ENCODE measurements at places on chromosomes 2 and 18.

DNA sequence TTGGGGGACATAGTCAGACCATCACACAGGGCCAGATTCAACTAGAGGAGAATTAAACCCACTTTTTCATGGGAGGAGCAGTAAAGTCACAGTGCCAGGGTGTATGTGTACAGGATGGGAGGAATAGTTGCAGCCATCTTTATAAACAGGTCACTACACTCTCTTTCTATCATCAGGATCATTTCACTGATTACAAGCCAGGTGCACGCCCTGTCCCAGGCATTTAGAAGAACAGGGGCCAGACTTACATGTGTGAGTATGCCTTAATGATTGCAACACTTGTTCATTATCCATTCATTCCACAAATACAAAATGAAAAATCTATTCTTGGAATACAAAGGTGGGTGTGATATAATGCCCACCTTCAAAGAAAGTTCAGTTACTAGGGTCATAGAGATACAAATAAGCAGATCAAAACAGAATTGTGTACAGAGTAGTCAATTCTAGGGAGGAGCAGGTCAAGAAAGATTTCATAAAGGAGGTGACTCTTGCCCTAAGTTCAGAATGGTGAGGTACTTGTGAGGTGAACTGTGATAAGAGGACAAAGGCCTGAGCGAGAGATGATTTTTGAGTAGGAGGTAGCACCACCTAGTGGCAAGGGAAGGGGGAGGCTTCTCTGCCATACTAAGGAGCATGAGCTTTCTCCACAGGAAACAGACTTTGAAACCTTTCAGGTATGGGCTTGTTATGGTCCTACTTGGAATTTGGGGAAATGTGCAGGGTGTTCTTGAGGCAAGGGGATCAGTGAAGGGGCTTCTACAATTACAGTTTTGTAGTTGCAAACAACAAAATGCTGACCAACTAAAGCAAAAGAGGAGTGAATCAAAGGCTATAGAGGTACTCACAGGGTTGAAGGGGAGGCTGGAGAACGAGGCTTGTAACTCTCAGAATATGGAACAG is 156.3 kb downstream of the SUCLG1 start:
- DNase-seq, result peak; percentile 8

DNA sequence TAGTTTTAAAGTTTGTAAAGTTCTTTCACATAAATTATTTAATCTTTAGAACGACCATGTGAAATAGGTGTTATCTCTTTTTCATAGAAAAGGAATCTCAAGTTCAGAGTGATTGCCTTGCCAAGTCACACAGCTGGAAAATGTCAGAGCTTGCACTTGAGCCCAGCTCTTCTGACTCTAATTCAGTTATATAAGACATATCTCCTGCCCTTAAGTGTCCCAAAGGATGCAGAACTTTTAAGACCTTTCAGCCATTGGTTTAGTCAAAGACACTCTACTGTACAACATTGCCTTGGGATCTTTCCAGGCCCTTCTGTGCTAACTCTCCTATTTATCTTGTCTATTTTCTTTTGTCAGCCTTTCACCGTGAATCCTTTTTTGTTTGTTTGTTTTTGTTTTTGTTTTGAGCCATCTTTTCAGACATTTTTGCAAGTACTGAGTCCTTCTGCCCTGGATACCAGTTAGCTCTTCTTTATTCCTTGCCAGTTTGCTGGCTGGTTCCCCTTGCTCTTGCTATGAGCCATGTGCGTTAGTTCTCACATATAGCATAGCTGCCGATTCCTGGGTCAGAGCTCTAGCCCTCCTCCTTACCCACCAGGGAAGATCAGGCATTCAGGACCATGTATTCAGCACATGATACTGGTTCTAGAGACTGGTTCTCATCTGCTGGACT is 160.0 kb upstream of the MYO3B start:
- no peak for DNase-seq

DNA sequence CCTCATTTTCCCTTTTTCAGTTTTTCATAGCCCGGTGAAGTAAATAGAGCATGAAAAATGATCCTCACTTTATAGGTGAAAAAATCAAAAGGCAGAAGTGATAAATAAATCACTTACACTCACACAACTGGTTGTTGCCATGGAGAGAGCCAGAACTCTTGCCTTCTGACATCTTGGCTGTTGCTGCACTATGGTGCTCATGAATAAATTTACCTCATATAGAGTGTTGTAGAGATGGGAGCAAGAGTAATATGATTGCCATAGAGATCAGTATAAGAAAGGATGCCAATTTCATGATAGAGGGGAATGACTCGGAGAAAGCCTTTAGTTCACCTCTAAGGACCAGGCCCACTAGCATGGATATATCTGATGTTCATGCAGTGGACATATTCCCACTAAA is 82.5 kb upstream of the TMEM178A start:
- DNase-seq, result no peak

DNA sequence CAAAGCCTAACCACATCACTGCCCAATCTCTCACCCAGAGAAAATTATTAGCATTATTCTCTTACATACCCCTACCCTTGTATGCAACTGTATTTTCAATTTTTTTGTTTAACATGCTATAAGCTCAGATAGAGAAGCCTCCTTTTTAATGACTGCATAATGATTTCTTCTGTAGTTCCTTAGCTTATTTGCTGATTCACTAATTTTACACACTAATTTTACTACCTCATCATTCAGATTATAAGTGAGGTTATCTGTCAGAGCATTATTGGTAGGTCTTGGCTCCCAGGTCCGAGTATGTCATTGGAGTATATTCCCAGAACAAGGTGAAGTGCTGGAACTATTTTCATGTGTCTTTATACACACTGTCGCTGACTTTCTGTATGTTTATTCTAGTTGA is 45.4 kb downstream of the RHBDD1 start:
- DNase-seq, result no peak

DNA sequence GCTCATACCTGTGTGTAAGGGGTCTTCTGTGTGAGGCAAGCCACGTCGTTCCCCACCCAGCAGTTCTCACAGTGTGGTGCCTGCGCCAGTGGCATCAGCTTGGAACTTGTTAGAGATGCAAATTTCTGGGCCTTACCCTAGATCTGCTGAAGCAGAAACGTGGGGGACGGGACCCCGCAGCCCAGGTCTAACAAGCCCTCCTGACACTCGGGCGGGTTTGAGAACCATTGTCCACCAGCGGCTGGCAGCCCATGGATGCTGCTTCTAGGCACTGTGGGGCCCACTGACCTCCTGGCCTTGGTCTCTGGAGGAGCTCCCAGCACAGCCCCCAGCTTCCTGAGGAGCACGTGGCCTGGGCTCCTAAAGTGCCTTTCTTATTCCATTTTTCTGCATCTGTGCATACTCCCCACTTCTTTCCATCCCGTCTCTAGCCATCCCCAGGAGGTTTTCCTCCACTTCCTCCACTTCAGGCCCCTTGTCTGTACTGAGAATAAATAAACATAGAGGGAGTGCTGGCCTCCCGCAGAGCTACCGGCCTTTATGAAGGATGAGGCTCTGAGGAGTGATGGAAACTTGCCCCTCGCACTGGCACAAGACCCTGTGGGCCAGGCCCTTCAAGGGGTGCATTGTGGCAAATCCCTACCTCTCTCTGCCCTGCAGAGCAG is 94.3 kb downstream of the GALR1 start:
- DNase-seq, result no peak

DNA sequence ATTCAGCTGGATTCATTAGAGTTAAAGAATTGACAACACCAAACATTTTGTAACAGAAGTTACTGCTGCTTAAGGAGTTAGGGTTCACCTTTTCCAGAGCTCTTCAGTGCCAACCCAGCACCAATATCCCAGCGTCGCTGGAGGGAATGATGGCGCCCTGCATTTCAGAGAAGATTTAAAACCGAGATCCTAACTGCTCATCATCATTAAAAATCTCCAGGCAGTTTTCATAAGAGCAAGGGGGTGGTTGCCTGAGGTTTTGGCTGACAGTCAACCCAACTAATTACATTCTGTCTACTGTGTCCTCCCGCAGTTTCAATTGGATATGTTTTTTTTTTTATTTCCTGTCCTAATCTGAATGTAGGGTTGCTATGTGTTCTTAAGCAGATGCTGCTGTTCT is 509.6 kb upstream of the TCF4 start:
- no peak for DNase-seq

DNA sequence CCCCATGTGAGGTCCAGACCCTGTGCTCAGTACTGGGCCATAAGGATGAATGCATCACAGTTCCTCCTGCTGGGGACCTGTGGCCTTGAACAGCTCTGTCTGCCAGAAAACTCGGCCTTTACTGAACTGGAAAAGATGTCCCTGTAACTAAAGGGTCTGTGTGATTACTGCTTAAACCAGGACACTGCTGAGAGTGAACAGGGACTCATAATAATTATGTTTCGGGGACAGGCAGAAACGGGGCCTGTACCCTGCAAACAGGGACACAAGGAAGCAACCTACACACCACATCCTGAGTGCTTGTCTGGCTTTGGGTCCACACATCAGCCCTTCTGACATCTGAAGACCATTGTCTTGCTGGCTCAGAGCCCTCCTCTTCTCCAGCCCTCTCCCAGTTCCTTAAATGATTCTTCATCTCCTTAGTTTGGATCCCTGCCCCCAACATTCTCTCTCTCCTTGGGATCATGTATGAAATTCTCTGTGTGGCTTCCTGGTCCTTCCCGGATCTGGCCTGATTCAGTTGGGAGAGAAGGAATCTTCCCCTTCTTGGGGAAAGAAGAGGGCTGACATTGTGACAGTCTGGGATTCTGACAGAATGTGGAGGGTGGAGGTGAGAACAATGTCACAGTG is 248.0 kb downstream of the MYCN start:
- DNase-seq, result no peak

GRCh38 chr2:109345091-109345490 is 216.1 kb downstream of the SH3RF3 start:
- no peak for DNase-seq

GRCh38 chr2:155643056-155643775 is 689.3 kb downstream of the NR4A2 start:
- DNase-seq, result no peak

DNA sequence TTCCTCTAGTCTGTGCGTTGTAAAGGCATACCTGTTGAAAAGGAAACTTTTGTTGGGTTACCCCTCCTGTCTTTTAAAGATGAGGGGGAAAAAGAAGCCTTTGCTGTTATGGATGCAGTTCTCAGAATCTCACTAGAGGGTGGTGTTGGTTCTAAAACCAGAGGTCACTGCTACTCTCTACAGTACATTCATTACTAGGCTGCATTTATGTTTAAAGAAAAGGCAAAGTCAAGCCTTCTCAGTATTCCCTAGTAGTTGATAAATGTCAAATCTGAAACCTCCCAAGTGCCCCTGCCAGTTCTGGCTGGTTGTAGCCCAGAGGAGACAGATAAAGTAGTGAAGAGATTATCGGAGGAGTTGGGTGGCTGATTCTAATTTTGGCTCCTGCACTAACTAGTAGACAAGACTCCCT is 1.4 kb upstream of the PLCL1 start:
- DNase-seq, result no peak

Data from activated CD8-positive, alpha-beta memory T cell treated with anti-CD3 and anti-CD28 coated beads for 1 hour (primary cell).